ENCODE measurements at places on chromosomes 7 and 10. TPM values are rescaled to one million over a fixed set of nuclear protein-coding genes. Genes with fewer than 3 reads are reported as not detected.

- no peak for DNase-seq
These were observed 45.0 kb downstream of the TNS3 start for GRCh38 chr7:47536661-47537611.

PTN gene
- total RNA-seq, result 566 TPM

GRCh38 chr10:102631525-102632393, 12.5 kb upstream of the TRIM8 start:
- no peak for DNase-seq

GPR146 gene
- total RNA-seq, result 3.9 TPM

GRCh38 chr10:52703898-52704297, 68.7 kb downstream of the MBL2 start:
- no peak for DNase-seq

- DNase-seq, result no peak
These were observed 31.8 kb upstream of the CARD11 start for GRCh38 chr7:3075441-3075840.

DNA sequence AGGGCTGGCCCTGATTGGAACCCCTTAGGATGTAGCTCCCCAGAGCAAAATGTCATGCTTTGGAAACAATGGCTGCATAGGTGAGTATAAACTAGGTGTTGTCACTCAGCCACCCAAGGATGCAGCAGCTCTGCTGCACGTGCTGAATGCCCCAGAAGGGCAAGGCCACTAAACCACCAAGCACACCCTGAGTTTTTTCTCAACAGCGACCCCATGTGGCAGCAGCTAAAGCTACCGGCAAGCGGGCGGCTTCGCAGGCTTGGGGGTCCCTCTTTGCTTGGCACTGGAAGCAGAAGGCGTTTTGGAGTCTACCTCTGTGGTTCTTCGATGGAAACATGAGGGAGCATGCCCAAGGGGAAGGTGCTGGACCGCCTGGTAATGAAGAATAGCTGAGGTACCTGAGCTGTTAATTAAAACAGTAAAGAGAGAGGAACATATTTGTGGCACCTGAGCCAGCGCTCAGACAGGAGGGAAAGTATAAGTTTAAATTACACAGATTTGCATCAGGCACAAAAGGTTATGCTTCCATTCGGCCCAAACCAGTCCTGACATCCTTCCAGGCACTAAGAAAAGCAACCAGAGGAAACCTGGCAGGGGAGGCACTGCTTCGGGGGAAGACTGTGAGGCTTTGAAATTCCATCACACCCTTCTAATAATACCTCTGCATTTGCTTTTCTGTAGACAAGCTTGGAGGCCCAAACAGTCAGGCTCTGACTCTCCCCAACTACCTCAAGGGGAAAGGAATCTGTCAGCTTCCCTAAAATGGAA, 152.1 kb downstream of the GFRA1 start:
- no peak for DNase-seq

- DNase-seq, result no peak
These were observed 128.4 kb downstream of the MTERF1 start for GRCh38 chr7:91752102-91752501.

- no peak for DNase-seq
These were observed 122.0 kb downstream of the ARL4A start for GRCh38 chr7:12809476-12809875.

TRIM50 gene
- total RNA-seq, result 0.22 TPM

DNA sequence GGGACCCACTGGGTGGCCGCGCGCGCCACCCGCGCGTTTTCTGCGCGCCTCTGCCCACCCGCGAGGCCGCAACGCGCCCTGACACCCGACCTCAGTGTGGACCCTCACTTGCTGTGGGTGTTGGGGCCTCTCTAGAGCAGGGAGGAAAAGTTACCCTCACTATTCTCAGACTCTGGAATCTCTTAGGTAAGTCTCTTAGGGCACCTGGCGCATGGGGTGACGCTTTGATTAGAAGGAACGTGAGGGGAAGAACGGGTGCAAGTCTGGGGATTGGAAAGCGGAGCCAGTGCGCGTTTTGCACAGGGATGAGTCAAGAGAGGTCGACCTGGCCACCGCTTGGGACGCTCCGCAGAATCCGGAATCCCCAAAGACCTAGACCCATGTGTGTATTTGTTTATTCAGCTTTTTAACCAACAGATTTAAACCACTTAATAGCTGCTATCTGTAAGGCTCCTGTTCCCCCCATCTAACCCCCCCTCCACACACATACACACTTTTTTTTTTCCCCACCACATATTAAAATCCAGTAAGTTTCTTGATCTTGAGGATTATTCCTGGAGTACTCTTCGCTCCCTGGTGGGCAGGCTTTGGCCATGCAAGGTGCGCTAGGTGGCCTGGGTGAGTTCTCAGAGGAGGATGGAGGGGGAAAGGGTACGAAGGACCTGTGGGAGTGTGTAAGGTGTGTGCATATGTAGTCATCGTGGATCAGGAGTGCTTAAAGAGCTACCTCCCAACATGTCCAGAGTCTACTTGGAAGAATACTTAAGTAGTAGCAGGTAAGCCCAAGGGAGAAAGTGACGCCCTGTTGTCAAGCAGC, 169.1 kb upstream of the PPP1R3A start:
- DNase-seq, result no peak

FXYD4 gene
- total RNA-seq, result not detected
